ENCODE measurements at places on chromosomes 2 and 18.

DNA sequence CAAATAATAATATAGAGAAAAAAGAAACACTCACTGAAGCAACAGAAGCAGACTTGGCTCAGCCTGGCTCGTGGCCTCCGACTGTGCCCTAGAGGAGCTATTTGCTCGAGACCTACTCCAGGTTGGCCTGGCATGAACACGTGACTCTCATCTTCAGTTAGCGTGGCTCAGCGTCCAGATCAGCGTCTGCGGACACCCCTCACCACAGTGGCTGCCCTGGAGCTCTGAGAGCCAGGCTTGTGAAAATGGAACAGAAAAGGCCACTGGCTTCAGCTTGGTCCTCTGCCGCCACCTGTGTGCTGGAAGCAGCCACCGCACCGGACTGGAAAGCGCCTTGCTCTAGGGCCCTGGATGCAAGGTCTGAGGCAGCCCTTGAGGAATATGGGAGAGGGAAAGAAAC, 1184.0 kb upstream of the GYPC start:
- no peak for DNase-seq

GRCh38 chr2:162221064-162221463, 22.2 kb downstream of the FAP start:
- DNase-seq = peak; percentile 64

DNA sequence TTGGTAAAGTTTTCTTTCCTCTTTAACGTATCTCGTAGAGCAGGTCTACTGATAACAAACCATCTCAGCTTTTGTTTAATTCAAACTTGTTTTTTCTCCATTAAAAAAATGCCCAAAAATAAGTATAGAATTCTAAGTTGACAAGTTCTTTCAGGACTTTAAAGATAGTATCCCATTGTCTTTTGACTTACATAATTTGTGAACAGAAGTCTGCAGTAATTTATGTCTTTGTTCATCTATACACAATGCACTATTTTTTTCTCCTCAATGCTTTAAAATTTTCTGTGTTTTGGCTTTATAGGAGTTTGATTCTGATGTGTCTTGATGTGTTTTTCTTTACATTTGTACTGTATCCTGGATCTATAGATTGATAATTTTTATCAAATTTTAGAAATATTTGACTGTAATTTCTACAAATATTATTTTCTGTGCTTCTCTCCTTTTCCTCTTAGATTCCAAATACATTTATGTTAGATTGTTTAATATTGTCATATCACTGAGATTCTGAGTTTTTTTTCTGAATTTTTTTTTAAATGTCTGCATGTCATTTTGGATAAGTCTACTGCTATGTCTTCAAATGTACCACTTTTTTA, 143.3 kb downstream of the FTCDNL1 start:
- DNase-seq = no peak

GRCh38 chr18:66138642-66139041, 387.8 kb downstream of the CDH7 start:
- no peak for DNase-seq

- DNase-seq = no peak
Observed at GRCh38 chr2:184698476-184698875, 100.1 kb downstream of the ZNF804A start.

DNA sequence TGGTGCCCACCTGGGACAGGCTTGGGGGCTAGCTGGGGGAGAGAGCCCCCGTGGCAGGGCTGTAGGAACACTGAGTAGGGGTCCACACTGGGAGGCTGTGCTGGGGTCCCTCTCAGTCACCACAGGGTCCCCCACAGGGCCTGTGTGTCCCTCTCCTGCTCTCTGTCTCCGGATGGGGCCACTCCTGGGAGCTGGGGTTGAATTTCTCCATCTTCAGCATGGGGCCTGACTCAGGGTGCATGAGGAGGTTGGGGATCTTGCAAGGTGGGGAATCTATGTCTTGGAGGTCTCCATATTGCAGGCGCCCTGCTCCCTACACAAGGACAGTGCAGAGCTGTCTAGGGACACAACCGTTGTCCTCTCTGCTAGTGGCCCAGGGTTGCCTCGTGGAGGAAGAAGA, 78.7 kb upstream of the HDAC4 start:
- DNase-seq = no peak

DNA sequence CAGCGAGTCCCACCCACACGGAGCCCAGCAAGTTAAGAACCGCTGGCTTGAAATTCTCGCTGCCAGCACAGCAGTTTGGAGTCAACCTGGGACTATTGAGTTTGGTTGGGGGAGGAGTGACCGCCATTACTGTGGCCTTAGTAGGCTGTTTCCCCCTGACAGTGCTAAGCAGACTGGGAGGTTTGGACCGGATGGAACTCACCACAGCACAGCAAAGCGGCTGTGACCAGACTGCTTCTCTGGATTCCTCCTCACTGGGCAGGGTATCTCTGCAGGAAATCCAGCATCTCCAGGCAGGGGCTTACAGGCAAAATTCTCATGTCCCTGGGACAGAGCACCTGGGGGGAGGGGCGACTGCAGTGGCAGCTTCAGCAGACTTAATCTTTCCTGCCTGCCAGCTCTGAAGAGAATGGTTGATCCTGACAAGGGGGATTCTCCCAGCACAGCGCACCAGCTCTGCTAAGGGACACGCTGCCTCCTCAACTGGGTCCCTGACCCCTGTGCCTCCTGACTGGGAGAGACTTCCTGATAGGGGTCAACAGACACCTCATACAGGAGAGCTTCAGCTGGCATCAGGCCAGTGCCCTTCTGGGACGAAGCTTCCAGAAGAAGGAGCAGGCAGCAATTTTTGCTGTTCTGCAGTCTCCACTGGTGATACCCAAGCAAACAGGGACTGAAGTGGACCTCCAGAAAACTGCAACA, 425.4 kb downstream of the NYAP2 start:
- no peak for DNase-seq

Data from activated naive CD4-positive, alpha-beta T cell treated with Interleukin-2 at 50 U/mL for 16 hours (primary cell).